Activated T-helper 1 cell treated with Interleukin-2 at 50 U/mL for 16 hours (primary cell): ENCODE measurements at places on chromosomes 7 and 10.

DNA sequence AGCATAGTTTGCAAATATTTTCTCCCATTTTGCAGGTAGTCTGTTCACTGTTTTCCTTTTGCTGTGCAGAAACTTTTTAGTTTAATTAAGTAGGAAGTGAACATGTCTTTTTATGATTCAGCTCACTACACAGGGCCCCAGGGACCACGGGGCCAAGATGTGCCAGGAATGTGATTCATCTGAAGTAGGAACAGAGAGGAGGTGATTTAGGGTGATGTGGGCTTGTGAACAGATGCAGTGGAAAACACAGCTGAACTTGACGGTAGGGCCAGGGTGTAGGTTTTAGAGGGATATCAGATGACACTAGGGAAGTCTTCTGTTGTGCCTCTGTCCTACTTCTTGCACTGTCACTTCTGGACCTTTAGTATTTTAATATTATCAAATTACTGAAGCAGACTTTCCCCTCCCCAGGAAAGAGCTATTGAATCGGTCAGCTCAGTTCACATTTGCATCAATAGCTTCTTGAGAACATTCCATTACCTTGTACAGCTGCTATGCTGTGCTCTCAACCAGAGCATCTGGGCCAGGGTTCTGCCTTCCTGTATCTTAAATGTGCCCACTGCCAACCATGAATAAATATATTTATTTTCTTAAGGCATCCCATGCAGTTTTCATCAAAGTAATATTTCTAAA lies 96.9 kb downstream of the OSBPL3 start:
- DNase-seq, result no peak

- DNase-seq, result no peak
Measured at GRCh38 chr7:132943645-132944044, 138.2 kb downstream of the CHCHD3 start.

- DNase-seq, result no peak
Measured at GRCh38 chr7:141884539-141885225, 31.5 kb upstream of the OR9A4 start.

DNA sequence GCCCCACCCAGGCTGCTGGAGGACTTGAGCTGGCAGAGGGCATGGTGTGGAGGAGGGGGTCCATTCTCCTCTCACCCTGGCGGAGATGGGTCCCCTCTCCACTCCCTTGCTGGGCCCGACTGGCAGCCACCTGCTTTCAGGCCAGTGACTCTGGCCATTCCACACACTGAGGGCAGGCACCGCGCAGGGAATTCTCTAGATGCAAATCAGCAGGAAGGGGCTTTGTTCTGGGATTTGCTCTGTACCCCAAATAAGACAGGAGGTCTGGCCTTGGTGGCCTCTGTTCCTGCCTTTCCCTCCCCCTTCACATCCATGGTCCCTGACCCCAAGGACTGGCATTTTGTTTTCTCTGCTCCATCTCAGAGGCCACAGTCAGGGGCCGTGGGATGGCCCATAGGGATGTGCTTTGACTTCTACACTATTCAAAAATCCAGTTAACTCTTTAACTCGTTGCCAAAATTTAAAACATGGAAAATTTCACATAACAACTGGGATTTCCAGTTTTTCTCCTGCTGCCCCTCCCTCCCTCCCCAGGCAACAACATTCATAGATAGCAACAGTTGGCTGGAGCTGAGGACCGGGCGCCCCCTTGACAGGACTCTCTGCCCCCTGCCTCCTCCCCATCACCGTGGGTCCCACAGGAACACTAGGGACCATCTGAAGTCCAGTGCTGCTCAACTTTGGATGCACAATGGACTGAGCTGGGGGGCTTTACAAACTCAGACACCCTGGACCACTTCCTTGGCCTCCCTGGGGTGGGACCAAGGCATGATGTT lies 33.9 kb downstream of the PPIF start:
- no peak for DNase-seq

DNA sequence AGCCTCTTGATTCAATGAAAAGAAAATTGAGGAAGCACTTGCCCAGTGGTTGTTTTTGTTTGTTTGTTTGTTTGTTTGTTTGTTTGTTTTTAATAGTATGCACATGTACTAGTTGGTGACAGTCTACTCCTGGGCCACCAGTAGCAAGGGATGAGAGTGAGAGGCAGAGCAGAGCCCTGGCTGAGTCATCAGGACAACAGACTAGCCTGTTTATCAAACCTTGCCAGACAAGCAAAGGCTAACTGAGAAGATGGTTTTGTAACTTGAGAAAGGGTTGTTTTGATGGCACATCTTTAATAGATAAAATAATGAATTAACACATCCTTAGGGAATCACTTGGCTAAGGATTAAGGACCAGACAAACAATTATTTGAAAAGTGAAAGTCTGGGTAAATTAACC lies 78.1 kb downstream of the INHBA start:
- no peak for DNase-seq

DNA sequence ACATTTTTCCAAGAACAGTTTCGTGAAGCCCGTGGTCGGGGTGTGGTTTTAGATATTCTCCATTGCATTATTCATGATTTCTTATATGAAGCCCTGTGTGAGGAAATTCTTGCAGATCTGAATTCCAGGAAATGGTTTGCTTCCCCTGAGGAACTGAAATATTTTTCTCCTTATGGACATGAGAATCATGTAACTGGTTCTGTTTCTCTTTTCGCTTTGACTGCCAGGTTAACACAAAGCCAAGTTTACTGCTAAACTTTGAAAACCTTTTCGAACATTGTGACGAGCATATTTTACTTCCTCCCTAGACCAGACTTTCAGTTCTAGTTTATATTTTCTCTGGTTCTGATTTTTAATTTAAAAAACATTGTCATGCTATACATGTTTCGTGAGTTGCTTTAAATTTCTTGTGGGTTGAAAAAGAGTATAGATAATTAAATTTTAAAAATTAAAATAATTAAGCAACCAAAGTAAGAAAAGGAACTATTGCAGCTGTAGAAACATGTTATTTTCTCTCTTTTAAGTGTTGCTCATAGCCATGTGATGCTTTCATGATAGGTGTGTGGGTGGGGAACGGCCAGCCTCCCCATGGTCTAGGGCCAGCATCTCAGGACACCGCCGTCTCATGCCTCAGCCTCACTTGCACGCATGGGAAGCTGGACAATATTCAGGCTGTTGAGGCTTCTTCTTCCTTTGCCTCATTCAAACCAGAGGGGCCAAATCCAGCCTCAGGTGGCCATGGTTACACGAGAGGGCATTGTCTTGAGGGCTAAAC lies 97.1 kb downstream of the CREB5 start:
- DNase-seq, result no peak

GRCh38 chr10:109250152-109250551 lies 673.2 kb downstream of the XPNPEP1 start:
- DNase-seq, result no peak

- peak; percentile 89 for DNase-seq
Measured at GRCh38 chr7:129952653-129953560, at the start of gene UBE2H. Gene UBE2H (minus strand): TSS chr7:129952960. CDS start chr7:129952555, 405 bp downstream.

- DNase-seq, result no peak
Measured at GRCh38 chr10:107733328-107734130, 569.0 kb upstream of the SORCS1 start.

DNA sequence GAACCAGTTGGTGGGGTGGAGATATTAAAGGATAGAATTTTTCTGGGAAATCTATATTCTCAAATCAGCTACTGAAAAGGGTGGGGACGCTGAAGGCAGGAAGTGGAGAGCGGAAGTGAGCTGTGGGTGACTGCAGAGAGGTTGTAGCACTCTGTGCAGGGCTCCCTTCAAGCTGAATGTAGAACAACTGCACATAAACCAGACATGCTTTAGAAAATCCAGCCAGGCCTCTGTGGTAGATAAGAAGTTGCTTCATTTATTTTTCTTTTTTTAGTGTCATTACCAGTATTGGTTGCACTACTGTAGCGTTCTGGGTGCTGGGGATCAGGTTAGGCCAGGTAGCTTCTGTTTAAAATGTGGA lies 127.8 kb downstream of the CELF2 start:
- peak; percentile 52 for DNase-seq

GRCh38 chr7:114818501-114818900 lies 103.4 kb upstream of the MDFIC start:
- no peak for DNase-seq

DNA sequence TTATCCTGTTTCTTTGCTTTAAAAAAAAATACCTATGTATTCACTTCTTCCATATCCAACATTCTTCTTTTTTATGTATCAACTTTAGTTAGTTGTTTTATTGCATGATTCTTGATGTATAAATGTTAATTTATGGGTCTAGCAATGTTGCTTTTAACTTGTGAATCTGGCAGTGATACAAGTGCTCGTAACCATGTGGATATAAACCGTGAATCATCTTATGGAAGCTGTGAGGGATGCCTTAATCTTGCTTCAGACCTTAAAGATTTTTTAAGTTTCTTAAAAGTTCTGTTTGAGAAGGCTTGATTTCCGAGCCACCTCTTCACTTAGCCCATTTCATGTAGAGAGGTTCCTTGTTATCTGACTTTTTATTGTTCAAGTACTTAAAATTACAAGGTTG lies 25.9 kb downstream of the HELLS start:
- DNase-seq, result no peak

DNA sequence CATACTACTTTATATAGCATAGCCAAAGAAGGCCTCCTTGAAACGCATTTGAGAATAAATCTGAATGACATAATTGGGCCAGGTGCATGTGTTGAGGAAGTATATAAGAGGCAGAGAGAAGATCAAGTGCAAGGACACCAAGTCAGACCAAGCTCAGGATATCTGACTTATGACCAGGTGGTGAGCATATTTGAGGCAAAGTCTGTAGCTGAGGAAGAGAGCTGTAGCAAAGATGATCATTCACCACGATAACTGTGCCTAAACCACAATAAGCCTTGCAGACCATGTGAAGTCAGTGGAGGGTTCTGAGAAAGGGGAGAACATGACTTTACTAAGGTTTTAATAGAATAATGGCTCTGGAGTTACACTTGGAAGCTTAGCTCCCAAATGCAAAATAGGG lies 292.3 kb downstream of the SORCS1 start:
- DNase-seq, result no peak

DNA sequence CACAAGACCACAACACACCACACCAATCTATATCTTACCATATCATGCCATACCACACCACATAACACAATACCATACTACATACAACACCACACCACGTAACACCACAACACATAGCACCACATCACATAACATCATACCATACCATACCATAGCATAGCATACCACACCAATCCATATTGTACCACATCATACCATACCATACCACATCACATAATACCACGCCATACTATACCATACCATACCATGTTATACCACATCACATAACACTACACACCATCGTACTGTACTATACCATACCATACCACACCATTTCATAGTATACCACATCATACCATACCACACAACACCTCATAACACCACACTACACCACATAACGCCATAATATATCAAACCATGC lies 335.2 kb upstream of the VWC2 start:
- DNase-seq, result no peak

DNA sequence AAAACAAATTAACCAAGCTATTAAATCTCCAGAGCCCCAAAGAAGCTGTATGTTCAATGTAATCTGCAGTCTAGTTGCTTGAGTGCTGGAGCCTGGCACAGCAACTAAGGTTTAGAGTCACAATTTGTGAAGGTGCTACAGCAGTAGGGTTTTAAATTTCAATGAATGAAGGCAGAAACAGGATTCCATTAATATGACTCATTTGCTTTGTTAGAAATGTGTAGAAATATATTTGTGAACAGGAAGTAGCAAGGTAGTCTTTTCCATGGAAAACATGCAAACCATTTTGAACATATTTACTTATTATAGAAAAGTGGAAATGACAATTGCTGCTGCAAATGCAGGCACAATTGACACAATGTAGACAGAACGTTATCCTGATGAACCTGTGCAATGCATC lies 149.0 kb upstream of the STEAP4 start:
- no peak for DNase-seq

GRCh38 chr7:100437150-100438100 lies 1.1 kb upstream of the PPP1R35 start:
- DNase-seq, result no peak

GRCh38 chr10:65320236-65321026 lies 1605.4 kb upstream of the LRRTM3 start:
- DNase-seq, result no peak

DNA sequence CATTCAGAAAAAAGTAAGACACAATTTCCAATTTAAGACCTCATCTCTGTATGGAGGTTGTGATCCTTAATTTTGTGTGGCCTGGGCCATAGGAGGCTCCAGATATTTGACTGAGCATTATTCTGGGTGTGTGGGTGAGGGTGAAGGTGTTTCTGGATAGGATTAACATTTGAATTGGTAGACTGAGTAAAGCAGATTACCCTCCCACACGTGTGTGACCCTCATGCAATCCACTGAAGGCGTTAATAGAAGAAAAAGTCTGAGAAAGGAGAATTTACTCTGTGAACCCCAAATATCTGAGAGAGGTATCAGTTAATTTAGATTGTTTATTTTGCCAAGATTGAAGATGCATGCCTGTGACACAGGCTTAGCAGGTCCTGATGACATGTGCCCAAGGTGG lies 328.0 kb upstream of the POT1 start:
- no peak for DNase-seq

- DNase-seq, result no peak
Measured at GRCh38 chr10:24643679-24644209, 79.9 kb downstream of the ARHGAP21 start.

DNA sequence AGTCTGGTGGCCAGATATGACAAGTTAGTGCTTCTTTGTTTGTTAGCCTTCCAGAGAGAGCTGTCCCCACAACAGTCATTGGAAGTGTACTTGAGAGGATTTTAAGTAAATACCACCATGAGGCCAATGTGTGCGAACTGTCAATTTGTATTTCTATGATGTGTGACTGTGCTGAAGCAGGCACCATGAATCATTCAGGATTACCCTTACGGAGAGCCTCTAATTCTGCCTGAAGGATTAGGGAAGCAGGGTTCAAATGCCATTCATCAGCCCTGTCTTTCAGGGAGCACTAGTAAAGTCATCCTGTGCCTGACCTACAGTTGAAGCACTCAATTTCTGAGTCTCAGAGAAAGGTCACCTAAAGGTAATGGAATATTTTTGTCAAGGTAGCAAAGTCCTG lies 109.3 kb downstream of the GATA3 start:
- no peak for DNase-seq

- DNase-seq, result peak; percentile 66
Measured at GRCh38 chr10:69515699-69516259, 57.4 kb downstream of the NEUROG3 start.

- DNase-seq, result no peak
Measured at GRCh38 chr10:112258407-112258806, 24.8 kb upstream of the TECTB start.

DNA sequence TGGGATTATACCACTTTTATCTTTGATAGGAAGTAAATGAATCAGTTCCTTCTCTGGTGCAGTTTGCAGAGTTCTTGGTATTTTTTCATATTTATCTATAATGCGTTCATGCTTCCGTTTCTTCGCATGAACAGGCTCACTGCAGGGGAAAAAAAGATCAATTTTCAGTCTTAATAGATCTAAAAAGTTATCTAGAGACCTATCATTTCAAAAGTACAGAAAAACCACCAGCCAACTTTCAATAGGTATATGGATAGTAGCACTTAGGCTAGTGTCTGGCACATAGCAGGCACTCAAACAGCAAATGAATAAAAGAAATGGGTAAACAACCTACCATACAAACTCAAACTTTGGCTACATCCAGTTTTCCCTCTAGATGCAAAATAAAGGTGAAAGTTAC lies 5.5 kb downstream of the NOC3L start:
- no peak for DNase-seq

- no peak for DNase-seq
Measured at GRCh38 chr10:21473541-21473940, 51.9 kb downstream of the SKIDA1 start.
